ENCODE measurements at places on chromosomes 7 and 10.

- no peak for DNase-seq
These were observed 26.3 kb upstream of the PPIF start for GRCh38 chr10:79320820-79321493.

GRCh38 chr10:102632394-102633111 lies 11.7 kb upstream of the TRIM8 start:
- DNase-seq: no peak

DNA sequence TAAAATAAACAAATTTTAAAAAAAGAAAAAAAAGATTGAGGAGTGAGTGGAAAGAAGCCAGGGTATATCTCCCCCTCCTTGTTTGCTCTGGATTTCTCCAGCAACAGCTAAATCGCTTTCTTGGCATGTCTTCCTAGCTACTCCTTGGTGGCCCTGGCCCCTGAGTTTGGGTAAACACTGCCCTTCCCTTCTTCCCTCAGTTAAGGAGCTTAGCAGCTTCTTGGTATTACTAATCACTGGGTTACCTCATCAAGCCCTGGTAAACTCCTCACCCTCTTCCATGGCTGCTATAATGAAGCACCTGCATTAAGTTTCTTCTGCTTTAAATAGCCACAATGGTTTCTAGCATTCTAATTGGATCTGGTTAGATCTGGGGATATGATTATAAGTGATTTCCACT lies 269.8 kb downstream of the FZD1 start:
- no peak for DNase-seq

DNA sequence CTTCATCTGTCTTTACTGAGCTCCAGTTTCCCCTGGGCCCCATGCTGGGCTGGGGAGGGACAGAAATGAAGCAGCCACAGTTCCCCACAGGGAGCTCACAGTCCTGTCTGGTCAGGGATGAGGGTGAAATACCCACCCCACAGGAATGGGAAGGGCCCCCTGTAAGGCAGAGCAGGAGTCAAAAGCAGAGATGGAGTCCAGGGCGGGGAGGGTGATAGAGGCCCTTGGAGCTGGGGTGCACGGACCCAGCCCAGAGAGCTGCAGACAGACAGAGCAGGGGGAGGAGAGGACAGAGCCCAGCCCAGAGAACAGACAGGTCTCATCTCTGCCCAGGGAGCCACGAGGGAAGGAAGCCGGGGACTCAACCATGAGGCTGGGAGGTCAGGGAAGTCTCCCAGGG lies 34.9 kb upstream of the ZNF488 start:
- DNase-seq: no peak

DNA sequence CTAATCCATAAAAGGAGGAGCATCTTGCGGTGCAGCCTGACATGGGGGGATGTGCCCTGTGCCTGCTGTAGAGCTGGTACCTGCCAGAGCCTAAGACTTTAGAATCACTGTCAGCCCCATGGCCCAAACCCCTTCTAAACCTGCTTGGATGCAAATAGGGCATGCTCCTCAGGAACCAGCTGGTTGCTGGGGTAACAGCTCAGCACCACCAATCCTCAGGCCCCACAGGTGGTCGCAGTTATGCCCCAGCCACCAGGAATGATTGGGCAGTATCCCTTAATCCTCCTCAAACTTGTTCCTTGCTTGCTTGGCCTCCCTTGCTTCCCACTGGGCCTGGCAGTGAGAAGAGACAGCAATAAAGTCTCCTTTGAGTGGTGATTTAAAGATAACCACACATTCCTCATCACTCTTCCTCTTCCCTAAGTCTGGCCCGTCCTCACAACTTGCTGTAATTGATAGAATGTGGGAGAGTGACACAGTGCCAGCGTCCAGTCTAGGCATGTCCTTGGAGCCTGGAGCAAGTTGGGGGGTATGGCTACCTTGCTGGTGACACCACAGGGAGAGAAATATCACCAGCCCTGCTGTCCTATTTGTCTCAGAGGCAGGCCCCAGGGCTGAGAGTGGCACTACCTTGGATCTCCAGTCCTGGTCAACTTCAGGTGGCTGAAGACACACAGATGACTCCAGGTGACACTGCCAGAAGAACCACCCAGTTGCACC lies 43.0 kb downstream of the VSTM4 start:
- no peak for DNase-seq

GRCh38 chr10:84798312-84798711 lies 469.9 kb downstream of the CCSER2 start:
- no peak for DNase-seq

- no peak for DNase-seq
These were observed 77.1 kb downstream of the THSD7A start for GRCh38 chr7:11754933-11755332.

DNA sequence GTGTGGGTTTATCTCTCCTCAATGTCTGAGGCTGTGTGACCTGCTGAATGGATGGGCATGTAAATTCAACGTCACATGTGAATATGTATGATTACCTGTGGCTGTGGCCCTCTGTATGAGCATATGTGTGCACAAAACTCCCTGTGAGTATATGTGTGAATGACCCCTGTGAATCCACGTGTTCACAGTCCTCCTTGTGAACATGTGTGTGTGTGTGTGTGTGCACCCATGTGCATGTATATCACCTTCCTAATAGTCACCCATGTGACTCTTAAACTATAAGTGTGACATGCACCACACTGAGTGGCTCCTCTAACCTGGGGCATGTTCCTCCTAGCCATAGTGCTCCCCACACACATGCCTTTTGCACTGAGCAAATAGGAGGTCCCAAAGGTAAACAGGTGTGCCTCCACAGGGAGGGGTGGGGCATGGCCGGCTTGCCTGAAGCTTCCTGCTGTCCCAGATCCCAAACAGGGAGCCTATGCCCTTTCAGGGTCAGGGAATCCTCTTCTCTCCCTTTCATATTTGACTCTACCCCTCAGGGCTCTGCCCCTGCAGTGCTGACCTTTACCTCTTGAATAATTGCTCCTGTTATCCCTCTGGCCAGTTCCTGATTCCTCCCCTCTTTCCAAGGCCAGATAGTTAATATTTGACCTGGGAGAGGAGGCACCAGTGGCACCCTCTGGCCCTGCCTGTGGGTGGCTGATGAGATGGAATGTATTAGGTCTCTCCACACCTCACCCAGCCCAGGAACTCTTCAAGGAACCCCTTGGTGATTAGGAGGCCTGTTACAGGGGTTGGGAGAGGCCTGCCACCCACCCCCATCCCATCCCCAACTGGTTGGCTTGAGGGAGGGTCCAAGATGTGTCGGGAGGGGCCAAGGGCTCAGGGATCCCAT lies 1.9 kb downstream of the SEMA4G start:
- no peak for DNase-seq

- DNase-seq: no peak
These were observed 24.6 kb upstream of the WNT16 start for GRCh38 chr7:121304102-121304658.

- no peak for DNase-seq
These were observed 25.5 kb upstream of the INMT start for GRCh38 chr7:30726296-30727006.

DNA sequence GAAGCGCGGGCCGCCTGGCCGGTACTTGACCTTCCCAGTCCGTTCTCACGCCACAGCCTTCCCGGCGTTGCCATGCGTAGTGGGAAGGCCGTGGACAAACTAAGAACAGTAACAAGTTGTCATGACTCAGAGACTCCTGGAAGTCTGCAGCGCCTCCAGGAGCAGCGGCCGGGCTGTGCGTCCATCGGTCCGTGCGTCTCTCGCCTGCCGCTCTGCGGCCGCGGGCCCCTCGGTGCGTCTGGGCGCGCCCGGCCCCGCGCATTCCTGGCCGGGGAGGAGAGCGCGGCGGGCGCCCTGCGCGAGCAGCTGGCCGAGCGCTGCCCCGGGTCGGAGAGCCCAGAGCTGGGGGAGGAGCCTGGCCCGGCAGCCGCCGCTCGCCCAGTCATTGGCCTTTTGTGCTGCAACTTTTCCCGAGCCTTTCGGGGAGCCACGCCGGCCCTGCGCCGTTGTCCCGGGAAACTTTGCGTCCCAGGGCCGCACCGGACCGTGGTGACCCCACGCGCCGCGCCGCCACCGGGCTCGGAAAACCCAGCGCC lies 123.7 kb downstream of the TACC2 start:
- DNase-seq: peak; percentile 70

All from Panc1 (cell line).